ENCODE measurements at places on chromosomes 1 and 21. TPM values are rescaled to one million over a fixed set of nuclear protein-coding genes. Genes with fewer than 3 reads are reported as not detected.
A peak's percentile ranks its signal among the peaks of the same experiment; 100 is the strongest.

GRCh38 chr1:247054992-247055415 lies 23.6 kb downstream of the ZNF670 start:
- no peak for DNase-seq

DNA sequence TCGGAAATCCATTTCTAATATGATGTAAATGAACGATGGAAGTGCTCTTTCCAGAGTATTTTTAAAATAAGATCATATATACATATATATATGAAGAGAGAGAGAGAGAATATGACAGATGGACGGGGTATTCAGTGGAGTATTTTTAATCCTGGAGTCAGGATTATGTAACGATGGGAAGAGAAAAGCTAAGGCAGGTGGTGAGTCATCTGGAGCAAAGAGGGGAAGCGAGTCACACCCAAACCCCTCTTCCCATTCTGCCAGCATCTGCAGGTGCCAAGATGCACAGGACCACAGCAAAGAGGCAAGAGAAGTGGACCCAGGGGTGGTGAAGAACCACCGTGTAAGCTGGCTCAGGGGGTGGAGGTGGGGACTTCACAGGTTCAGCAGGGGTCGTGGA lies 102.7 kb upstream of the GRIK3 start:
- DNase-seq, result no peak

- no peak for DNase-seq
Observed at GRCh38 chr1:3194760-3195479, 125.9 kb downstream of the PRDM16 start.

DNA sequence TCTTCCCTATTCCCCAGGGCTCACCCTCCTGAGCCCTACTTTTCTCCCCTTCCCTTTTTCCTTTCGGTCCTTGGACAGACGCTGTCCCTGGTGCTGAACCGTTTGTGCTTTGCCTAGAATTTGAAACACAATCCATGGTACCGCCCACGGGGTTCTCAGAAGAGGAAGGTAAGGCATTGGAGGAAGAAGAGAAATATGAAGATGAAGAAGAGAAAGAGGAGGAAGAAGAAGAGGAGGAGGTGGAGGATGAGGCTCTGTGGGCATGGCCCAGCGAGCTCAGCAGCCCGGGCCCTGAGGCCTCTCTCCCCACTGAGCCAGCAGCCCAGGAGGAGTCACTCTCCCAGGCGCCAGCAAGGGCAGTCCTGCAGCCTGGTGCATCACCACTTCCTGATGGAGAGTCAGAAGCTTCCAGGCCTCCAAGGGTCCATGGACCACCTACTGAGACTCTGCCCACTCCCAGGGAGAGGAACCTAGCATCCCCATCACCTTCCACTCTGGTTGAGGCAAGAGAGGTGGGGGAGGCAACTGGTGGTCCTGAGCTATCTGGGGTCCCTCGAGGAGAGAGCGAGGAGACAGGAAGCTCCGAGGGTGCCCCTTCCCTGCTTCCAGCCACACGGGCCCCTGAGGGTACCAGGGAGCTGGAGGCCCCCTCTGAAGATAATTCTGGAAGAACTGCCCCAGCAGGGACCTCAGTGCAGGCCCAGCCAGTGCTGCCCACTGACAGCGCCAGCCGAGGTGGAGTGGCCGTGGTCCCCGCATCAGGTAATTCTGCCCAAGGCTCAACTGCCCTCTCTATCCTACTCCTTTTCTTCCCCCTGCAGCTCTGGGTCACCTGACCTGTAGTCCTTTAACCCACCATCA lies 10.4 kb downstream of the BCAN start:
- DNase-seq, result no peak

DNA sequence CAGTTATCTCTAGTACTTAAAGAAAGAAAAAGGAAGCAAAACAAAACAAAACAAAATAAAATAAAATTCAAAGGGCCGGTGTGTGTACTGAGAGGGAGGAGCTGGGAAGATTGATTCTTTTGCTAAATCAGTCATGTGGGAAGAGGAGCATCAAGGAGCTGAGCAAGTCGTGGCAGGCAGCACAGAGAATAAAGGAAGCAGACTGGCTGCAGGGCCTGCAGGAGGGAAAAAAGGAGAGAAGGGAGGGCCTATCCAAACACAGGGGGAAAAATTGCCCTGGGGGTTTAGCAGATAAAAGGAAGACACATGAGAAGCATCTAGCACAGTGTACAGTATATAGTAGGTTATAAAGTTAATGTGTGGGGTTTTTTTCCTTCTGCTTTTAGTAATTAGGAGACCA lies 27.6 kb downstream of the AGO4 start:
- no peak for DNase-seq

DNA sequence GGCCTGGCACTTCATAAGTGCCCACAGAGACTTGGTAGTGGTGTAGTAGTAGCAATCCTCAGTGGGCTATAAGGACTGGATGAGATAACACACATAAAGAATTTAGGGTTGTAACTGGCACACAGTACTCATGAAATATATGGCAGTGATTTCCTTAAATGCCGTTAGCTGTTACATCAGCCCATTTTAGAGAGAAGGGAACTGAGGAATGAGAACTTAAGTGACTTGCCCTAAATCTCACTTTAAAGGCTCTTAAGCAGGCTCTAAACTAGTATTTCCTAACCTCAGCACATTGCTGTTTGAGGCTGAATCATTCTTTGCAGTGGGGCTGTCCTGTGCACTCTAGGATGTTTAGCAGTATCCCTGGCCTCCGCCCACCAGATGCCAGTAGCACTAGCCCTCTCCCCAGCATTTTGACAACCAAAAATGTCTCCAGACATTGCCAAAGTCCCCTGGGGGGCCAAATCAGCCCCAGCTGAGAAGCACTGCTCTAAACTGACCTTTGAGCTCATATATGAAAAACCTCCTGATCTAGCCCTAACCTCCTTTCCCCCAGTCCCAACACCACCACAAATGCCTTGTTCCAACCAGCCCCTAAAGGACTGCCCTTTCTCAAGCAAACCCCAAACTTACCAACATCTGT lies 11.6 kb downstream of the CAMK2N1 start:
- no peak for DNase-seq

- no peak for DNase-seq
Observed at GRCh38 chr1:211490821-211491415, 1.0 kb downstream of the RD3 start.

- DNase-seq, result no peak
Observed at GRCh38 chr21:30964283-30964682, 74.0 kb downstream of the KRTAP19-8 start.

GRCh38 chr1:27391511-27392095 lies 819 bp upstream of the GPR3 start:
- DNase-seq, result peak; percentile 26

GRCh38 chr1:62052946-62053345 lies 141.7 kb upstream of the L1TD1 start:
- DNase-seq, result no peak

DNA sequence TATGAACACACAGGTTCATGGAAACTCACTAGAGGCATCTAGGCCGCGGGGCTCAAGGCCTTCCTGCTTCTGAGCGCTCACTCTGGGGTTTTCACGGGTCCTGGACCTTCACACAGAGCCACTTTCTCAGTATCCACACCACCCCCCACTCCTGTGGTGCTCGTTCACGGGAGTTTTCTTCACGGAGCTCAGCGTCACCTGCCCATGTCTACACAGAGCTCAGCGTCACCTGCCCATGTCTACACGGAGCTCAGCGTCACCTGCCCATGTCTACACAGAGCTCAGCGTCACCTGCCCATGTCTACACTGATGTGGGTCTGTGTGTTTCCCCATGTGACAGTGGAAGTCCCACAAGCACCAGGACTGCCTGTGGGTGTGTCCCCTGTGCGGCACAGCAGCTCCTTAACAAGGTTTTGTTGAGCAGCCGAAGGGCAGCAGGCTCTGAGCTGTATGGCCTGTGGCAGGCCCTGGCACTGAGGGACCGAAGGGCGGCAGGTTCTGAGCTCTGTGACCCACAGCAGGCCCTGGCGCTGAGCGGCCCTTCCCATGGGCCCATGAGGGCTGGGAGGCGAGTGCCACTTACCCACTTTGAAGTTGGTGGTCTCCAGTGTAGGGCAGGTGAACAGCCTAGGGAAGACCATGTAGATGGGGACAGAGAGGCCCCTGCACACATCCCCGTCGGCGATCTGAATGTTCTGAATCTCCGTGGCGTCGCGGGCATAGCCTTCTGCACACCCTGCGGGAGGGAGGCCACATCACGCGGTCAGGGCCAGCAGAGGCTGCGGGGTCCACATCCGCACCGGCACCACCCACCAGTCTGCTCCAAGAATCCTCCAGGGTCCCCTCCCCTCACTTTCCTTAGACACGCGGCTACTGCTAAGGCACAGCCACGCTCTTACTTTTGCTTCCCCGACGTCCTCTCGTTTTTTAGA lies 39.8 kb downstream of the VPS26C start:
- no peak for DNase-seq

- no peak for DNase-seq
Observed at GRCh38 chr1:64891448-64891825, 74.9 kb downstream of the JAK1 start.

- DNase-seq, result no peak
Observed at GRCh38 chr1:151533870-151534269, 6.2 kb upstream of the TUFT1 start.

- no peak for DNase-seq
Observed at GRCh38 chr1:50418600-50419109, 4.6 kb downstream of the DMRTA2 start.

GRCh38 chr1:3352299-3352951 lies 102.0 kb upstream of the ARHGEF16 start:
- DNase-seq, result no peak

DNA sequence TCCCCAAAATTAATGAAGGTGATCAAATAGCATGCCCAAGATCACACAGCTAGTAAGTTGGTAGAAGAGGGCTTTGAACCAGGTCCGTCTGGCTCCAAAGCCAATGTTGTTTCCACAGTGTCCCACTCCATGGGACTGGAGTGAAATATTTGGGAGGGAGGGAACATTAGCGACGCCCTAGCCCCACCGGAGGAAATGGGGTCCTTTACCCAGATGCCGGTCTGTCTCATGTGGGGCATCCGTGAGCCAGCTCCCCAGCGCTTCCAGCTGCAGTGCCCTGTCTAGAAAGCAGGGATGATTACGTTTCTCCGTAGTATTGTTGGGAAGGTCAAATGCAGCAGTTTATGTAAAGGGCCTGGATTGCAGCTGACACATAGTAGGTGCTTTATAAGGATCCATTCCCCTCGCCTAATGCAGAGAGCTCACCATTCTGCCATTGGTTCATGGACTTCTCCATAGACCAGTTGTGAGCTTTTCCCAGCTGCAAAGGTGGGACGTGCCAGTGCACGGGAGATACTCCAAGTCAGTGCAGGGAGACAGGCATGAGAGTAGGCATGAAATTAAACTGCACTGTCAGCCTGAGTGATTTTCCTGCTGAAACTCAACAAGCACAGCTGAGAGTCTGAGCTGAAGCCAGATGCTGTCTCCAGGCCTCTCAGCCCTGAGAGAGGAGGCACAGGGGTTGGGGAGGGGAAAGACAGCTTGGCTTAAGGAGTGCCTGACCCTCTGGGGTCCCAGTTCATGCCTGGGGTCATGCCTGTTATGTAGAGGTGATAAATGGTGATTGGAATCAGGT lies 24.7 kb downstream of the QSOX1 start:
- no peak for DNase-seq

Gene NTMT2
- not detected for total RNA-seq

Gene SPRR2B
- not detected for total RNA-seq

Gene MYCL
- 0.30 TPM for total RNA-seq

Gene RAP1GAP
- 2.4 TPM for total RNA-seq

Gene CD1B
- total RNA-seq, result not detected
